H4 (cell line): ENCODE measurements at places on chromosomes 2 and 18. TPM values are rescaled to one million over a fixed set of nuclear protein-coding genes. Genes with fewer than 3 reads are reported as not detected.

Gene CTIF
- total RNA-seq: 4.7 and 5.0 TPM in 2 replicates

Gene NR4A2
- 0.70 TPM in 1 of 2 replicates, not detected in the other for total RNA-seq

- DNase-seq: no peak
Measured at GRCh38 chr18:62797329-62797728, 82.0 kb downstream of the PHLPP1 start.

Gene FAM124B
- total RNA-seq: 0.06 TPM in 1 of 2 replicates, not detected in the other

- DNase-seq: no peak
Measured at GRCh38 chr2:170034596-170034995, 143.4 kb upstream of the MYO3B start.

DNA sequence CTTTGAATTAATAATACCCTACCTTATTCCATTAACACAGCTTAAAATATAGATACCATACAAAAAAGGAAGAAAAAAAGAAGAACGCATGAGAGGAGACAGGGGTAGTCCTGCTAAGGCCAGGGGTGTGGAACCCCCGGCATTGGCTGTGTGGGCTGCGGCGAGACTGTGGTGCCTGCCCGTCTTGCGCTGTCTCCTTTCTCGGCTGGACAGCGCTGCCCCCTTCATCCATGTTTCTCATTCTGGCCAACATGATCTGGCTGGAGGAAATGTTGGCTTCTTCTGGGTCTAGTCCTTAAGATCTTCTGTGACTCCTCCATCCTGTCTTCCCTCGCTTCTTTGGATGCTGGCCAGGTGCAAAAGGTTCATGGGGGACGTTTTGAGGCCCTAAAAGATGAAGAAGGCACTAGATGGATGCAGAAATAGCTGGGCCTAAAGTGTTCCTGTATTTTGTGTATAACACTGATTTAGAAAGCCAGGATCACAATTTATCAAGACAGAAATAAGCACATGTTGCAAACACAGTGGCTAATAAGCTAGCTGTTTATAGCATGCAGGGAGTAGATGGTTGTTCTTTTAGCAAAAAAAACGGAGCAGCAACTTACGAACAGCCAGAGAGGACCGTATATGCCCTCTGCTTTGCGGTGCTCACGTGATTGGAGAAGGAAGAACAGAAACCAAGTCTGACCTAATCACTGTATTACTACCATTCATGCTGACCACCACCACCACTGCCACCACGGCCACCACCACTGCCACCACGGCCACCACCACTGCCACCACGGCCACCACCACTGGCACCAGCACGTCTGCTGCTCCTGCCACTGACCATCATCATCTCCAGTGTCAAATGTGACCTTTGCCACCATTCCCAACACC, 71.7 kb upstream of the ASB18 start:
- no peak for DNase-seq

DNA sequence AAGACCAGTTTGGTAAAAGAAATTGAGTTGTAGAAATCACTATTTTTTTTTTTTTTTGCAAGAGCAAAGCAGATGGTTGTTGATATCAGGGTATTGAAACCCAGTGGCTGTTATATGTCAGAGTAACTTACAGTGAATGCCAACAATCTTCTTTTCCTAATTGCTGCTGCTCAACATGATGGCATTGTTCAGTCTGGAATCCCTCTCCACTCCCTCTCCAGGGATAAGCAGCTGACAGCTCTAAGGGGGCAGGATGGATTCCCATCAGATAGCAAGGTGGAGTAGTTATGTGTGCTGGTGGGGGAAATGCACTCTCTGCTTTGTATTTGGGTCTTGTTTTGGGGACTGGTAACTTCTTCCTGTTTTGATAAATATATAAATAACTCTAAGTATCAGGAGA, 200.0 kb downstream of the PIK3C3 start:
- DNase-seq: no peak

DNA sequence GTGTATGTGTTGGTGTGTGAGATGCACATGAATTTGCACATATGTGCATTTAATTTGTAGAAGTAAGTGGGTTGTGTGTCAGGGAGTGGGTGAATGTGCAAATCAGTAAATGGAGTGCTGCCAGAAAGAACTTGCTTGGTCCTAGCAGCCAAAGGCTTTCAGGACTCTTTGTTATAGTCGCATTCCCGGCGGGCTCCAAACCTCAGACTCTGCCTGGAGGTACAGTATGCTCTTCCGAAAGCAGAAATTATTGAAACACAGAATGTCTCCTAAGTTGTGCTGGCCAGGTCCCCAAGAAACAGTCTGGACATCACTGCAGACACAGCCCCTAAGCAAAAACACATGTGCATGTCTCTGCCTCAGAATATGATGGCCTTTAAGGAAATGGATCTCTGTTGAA, 232.4 kb downstream of the INSIG2 start:
- no peak for DNase-seq

- DNase-seq: peak; percentile 32
Measured at GRCh38 chr2:95329891-95330793, 33.0 kb downstream of the KCNIP3 start.

Gene OLA1
- 97.4 and 117 TPM in 2 replicates for total RNA-seq

Gene TNFAIP6
- 1.5 and 5.6 TPM in 2 replicates for total RNA-seq

DNA sequence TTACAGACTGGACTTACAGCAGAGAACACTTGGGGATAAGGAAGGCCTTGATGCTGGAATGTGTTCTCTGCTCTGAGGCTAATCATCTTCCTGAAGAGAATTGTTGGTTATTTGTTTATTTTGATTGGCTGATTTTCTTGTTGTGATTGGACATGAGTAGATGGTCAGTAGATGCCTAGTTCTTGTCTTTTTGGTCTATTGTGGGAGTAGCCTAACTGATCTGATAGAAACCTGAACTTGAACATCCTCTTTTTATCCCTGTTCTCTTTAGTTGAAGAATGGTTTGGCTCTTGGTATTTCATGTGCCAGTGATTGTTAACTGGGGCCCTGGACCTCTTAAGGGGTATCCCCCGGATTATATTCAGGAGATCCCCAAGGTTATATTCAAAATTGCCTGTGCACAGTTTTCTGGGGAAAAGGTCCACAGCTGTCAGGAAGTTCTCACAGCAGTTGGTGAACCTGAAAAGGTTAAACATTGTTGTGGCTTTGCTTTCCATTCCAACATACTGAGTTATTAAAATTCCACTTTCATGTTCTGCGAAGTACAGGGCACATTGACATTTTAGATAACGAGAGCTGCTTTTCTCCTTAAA, 13.6 kb downstream of the TWSG1 start:
- peak; percentile 25 for DNase-seq

DNA sequence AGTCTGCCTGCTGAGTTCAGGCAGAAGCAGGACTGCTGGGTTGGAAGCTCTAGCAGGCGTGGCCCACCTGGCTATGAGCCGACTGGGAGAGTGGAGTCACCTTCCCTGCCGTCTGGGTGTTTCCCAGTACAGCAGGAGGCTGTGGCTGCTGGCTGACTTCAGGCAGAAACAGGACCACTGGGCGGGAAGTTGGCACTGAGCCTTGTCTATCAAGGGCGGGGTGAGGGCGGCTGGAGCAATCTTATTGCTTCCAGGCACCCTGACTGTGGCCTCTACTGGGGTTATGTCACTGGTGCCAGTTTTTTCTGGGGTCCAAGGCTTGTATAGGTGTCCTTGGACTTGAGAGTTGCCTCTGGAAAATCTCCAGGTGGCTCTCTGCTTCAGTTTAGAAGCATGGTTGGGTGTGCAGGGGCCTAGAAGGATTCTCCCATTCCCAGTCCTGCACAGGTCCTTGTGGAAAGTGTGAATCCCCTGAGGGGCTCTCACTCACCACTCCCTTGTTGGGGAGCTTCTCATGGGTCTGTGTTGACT, 30.5 kb downstream of the LTBP1 start:
- peak; percentile 73 for DNase-seq

- DNase-seq: no peak
Measured at GRCh38 chr2:231245249-231246094, 47.0 kb downstream of the ARMC9 start.

- no peak for DNase-seq
Measured at GRCh38 chr2:43880952-43881351, 42.2 kb downstream of the ABCG8 start.

Gene STARD7
- total RNA-seq: 169 and 170 TPM in 2 replicates

DNA sequence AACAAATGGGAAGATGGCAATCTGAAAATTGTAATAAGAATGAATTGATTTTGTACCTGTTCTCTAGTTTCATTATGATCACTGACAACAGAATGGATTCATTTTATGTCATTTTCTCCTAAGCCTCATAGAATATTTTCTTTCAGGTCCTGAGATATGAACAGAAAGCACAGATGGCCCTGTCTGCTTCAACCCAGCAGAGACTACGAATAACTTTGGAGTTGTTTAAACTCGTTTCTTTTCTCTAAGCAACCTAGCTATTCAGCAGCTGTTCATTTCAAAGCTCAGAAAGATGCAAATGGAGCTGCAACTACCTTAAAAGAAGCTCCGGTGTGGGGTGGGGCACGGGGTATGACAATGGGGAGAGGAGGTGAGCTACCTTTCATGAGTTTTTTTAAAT, 124.9 kb downstream of the ALK start:
- DNase-seq: no peak
